Mammary epithelial cell (primary cell): ENCODE measurements at places on chromosomes 11 and 22.

DNA sequence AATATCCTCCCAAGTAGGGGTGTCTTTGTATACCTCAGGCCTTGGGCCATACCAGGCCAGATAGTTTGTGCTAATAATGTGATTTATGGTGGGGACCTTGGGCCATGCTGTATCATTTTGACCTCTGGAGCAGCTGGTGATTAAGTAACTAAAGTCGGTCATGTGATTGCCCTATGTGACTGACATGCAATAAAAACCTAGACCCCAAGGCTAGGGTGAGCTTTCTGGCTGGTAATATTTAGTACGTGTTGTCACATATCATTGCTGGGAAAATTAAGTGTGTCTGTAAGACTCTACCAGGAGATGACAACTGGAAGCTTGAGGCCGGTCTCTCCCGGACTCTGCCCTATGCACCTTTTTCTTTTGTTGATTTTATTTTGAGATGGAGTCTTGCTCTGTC, 12.6 kb upstream of the TFIP11 start:
- no peak for DNase-seq

DNA sequence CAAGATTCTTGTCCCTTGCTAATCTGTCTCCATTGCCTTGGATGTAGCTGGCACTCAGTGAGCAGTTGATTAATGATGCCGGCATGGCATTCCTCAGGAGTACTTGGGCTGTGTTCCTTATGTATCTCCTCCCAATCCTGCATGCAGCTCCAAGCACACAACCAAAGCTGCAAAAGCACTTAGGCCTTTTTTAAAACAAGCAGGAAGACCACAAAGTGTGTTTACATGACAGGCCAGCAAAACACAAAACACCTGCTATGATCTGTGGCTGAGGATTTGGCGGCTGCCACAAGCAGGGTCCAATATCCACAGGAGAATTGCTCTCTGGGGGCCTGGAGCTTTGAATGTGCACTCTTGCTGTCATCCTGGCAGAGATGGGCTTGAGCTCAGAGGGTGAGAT, 8.9 kb downstream of the ABTB2 start:
- no peak for DNase-seq

- no peak for DNase-seq
Measured at GRCh38 chr11:92628401-92629292, 340.8 kb upstream of the MTNR1B start.

DNA sequence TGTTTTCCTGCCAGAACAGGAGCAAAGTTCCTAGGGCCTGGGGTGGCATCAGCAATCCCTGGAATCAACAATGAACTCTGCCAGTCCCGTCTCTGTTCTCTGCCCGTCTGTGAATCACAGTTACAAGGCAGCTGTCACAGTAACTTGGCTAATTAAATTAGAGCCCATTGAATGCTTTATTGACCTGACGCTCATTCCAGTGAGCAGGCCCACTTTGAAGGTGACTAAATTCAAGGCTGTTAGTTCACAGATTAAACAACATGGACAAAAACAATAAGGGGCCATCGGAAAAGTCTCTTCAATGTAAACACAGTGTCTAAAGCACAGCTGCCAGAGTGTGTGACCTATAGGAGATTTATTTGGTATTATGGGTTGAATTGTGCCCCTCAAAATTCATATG, 17.7 kb upstream of the TMPRSS5 start:
- DNase-seq: no peak

DNA sequence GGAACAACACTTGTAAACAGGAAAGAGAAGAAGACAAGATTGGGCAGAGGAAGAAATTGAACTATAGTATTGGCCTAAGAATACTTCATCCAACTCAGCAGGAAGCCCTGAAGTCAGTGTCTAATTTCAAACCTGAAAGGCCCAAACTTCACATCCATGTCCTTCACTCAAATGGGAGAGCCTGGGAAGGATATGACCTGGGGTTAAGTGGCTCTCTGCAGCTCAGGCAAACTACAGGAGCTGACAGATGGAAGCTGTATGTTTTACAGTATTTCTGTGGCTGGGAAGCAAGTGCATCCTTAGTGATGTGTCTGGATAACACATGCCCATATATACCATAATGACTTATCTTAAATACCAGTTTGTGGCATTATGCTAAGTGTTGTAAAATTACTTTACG, 196.2 kb downstream of the SOX6 start:
- no peak for DNase-seq

- no peak for DNase-seq
Measured at GRCh38 chr22:46855681-46856080, 93.2 kb downstream of the TBC1D22A start.

GRCh38 chr11:65185171-65185570, 3.4 kb downstream of the CAPN1 start:
- DNase-seq: no peak

DNA sequence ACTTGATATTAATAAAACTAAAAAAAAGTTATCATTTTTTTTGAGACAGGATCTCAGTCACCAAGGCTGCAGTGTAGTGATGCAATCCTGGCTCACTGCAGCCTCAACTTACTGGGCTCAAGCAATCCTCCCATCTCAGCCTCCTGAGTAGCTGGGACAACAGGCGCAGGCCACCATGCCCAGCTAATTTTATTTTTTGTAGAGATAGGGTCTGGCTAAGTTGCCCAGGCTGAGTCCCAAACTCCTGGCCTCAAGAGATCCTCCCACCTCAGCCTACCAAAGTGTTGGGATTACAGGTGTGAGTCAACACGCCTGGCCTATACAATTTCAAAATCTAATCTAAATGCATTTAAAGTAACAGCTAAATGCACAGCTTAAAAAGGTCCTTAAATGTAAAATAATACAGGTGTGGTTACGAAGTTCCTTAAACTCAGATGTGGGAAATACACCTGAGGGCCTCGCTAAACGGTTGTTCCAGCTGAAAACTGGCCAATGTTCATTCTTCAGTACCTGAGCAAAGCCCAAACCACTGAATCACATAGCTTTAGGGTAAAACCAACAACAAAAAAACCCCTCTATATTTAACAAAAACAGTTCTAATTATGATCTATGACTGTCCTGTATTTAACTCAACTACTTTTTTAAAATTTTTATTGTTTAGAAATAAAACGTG, 11.8 kb downstream of the NAP1L4 start:
- DNase-seq: peak; percentile 69

- no peak for DNase-seq
Measured at GRCh38 chr11:57474017-57474802, 13.9 kb downstream of the RTN4RL2 start.

GRCh38 chr11:130771708-130772107, 144.6 kb downstream of the SNX19 start:
- no peak for DNase-seq

- no peak for DNase-seq
Measured at GRCh38 chr22:19079691-19080090, 42.5 kb downstream of the DGCR2 start.

- no peak for DNase-seq
Measured at GRCh38 chr11:57240757-57241156, 3.7 kb upstream of the APLNR start.

DNA sequence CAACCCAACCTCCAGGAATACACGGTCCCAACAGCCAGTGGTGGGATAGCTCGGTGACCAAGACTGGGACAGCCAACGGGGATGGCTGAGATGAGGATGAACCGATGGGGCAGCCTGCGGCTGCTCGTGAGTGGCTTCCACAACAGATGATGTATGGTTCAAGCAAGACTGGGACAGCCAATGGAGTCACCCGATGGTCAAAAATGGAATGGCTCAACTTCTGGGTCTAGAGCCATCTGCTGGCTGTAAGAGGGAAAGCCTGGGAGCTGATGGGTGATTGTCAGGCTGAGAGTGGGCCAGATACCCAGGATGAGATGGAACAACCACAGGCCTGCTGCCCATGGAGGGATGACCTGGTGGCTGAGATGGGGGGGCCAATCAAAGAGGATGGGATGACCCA, 35.5 kb downstream of the SYT7 start:
- no peak for DNase-seq

- DNase-seq: no peak
Measured at GRCh38 chr11:8204596-8204995, 35.8 kb upstream of the RIC3 start.

DNA sequence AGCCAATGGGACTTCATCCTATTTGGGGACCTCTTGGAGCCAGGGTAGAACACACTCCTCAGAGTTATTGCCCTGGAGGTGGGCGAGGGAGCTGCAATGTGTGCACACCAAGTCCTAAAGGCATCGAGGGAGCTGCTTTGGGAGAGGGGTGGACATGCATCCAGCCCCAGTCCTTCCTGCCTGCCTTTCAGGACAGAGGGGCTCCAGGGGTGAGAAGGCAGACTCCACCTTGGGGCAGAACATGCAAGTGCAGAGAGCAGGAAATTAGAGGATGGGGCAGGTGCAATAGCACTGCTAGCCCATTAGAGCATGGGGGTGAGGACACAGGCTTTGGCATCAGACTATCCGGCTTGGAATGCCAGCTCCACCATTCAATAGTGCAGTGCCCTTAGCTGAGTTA, 288.5 kb downstream of the OPCML start:
- no peak for DNase-seq

GRCh38 chr11:59501931-59502330, 1.4 kb upstream of the OR4D11 start:
- no peak for DNase-seq

GRCh38 chr22:26205494-26205893, 36.2 kb downstream of the SEZ6L start:
- DNase-seq: no peak

GRCh38 chr22:20520093-20520511, 12.7 kb downstream of the MED15 start:
- no peak for DNase-seq

- peak; percentile 23 for DNase-seq
Measured at GRCh38 chr11:79167510-79168188, 273.2 kb downstream of the TENM4 start.

GRCh38 chr22:20967697-20968211, 699 bp downstream of the AIFM3 start:
- no peak for DNase-seq

- no peak for DNase-seq
Measured at GRCh38 chr11:93767018-93767417, 17.1 kb upstream of the MED17 start.
